ENCODE measurements at places on chromosomes 4 and X. TPM values are rescaled to one million over a fixed set of nuclear protein-coding genes. Genes with fewer than 3 reads are reported as not detected.

CXCL5 gene
- 59.0 TPM for total RNA-seq

TMEM154 gene
- 0.18 TPM for total RNA-seq

MAGIX gene
- 2.8 TPM for total RNA-seq

CLDN22 gene
- total RNA-seq: not detected

NDP gene
- total RNA-seq: not detected

SHOX gene
- total RNA-seq: not detected

GC gene
- not detected for total RNA-seq

PNMA6A gene
- total RNA-seq: 4.8 TPM

HGFAC gene
- total RNA-seq: 0.24 TPM

BEND2 gene
- total RNA-seq: not detected

FRMD7 gene
- total RNA-seq: not detected

RNF4 gene
- total RNA-seq: 62.1 TPM

TRIM2 gene
- 0.76 TPM for total RNA-seq

FRMPD3 gene
- total RNA-seq: 0.15 TPM

ABLIM2 gene
- 0.39 TPM for total RNA-seq

KCNE5 gene
- 0.13 TPM for total RNA-seq

MMRN1 gene
- total RNA-seq: not detected

CFI gene
- total RNA-seq: 0.72 TPM

SLC38A5 gene
- total RNA-seq: 0.39 TPM

TRIML2 gene
- total RNA-seq: 93.3 TPM

CCSER1 gene
- not detected for total RNA-seq

UGT2B15 gene
- total RNA-seq: 0.06 TPM

SYTL4 gene
- total RNA-seq: 3.0 TPM

GLOD5 gene
- total RNA-seq: not detected

YY2 gene
- 2.0 TPM for total RNA-seq

TIMM8A gene
- total RNA-seq: 31.4 TPM

ASMT gene
- total RNA-seq: not detected

RBM46 gene
- total RNA-seq: not detected

RXFP1 gene
- not detected for total RNA-seq

ZAR1 gene
- total RNA-seq: 0.10 TPM

EFHC2 gene
- 0.18 TPM for total RNA-seq

SLC7A11 gene
- total RNA-seq: 33.1 TPM

CT45A2 gene
- total RNA-seq: not detected

UGT2A1 gene
- not detected for total RNA-seq

CHRDL1 gene
- total RNA-seq: not detected

FGFR3 gene
- 2.1 TPM for total RNA-seq

PAGE2B gene
- total RNA-seq: not detected

FRMPD4 gene
- 0.04 TPM for total RNA-seq

TEX13D gene
- total RNA-seq: not detected

TSPAN7 gene
- 2.9 TPM for total RNA-seq

TEX13C gene
- total RNA-seq: 0.01 TPM

SRPX2 gene
- 3.3 TPM for total RNA-seq

LGI2 gene
- 0.43 TPM for total RNA-seq

SPATA4 gene
- 0.07 TPM for total RNA-seq

DMRTC1B gene
- not detected for total RNA-seq

HTR2C gene
- not detected for total RNA-seq

FBXW7 gene
- 6.3 TPM for total RNA-seq

RNF128 gene
- not detected for total RNA-seq

VCX3B gene
- total RNA-seq: not detected

Measured in A549 treated with DMSO at 1 μM for 4 hours (cell line).